ENCODE measurements at places on chromosomes 7 and 10. TPM values are rescaled to one million over a fixed set of nuclear protein-coding genes. Genes with fewer than 3 reads are reported as not detected.

The SRPK2 gene
- 74.4 TPM for total RNA-seq

The ALOX5 gene
- not detected for total RNA-seq

The GIMAP5 gene
- not detected for total RNA-seq

The PRLHR gene
- not detected for total RNA-seq

The EVX1 gene
- total RNA-seq = not detected

The PAX4 gene
- not detected for total RNA-seq

The FOXP2 gene
- 0.26 TPM for total RNA-seq

The NPSR1 gene
- not detected for total RNA-seq

The PHKG1 gene
- 1.3 TPM for total RNA-seq

The BUD23 gene
- total RNA-seq = 37.6 TPM

The AKR1E2 gene
- total RNA-seq = 18.4 TPM

The MYO1G gene
- total RNA-seq = 0.07 TPM

The C10orf105 gene
- total RNA-seq = under 0.01 TPM

The UROS gene
- total RNA-seq = 48.7 TPM

The SPDYE6 gene
- not detected for total RNA-seq

The NPTX2 gene
- 3.3 TPM for total RNA-seq

The MACC1 gene
- 0.50 TPM for total RNA-seq

The ANKRD30A gene
- total RNA-seq = not detected

The HIF1AN gene
- 16.9 TPM for total RNA-seq

The HOXA11 gene
- 0.13 TPM for total RNA-seq

The PPP1R3C gene
- total RNA-seq = 201 TPM

The IFIT3 gene
- 19.9 TPM for total RNA-seq

The MCMBP gene
- total RNA-seq = 50.0 TPM

The ITGA8 gene
- 43.7 TPM for total RNA-seq

The CALHM1 gene
- not detected for total RNA-seq

The CDHR3 gene
- 3.1 TPM for total RNA-seq

The EN2 gene
- total RNA-seq = not detected

The LRGUK gene
- 0.10 TPM for total RNA-seq

The SKIDA1 gene
- 0.36 TPM for total RNA-seq

The ADRA2A gene
- 2.0 TPM for total RNA-seq

The INA gene
- 1.3 TPM for total RNA-seq

The HHEX gene
- total RNA-seq = 9.2 TPM

The STEAP4 gene
- total RNA-seq = 5.9 TPM

The OR2A1 gene
- total RNA-seq = 0.07 TPM

The GIMAP8 gene
- total RNA-seq = 0.07 TPM

The AMZ1 gene
- 0.50 TPM for total RNA-seq

The XPNPEP1 gene
- 185 TPM for total RNA-seq

The PDGFA gene
- 91.5 TPM for total RNA-seq

The ANXA8L1 gene
- not detected for total RNA-seq
